Vagina (tissue), 2 donors: ENCODE measurements at places on chromosomes 2 and 18.

- H3K27ac ChIP-seq, result no peak overlapping the region
- H3K36me3 ChIP-seq, result no peaks in the 10 kb centered on the region
- no peak overlapping the region for H3K4me3 ChIP-seq
- no peak for DNase-seq
Observed at GRCh38 chr2:120465701-120465988, 119.7 kb downstream of the INHBB start.

- no peaks in the 10 kb centered on the region for H3K36me3 ChIP-seq
- peaks cover 11% of the 10 kb centered on the region for H3K4me1 ChIP-seq
- H3K4me3 ChIP-seq, result no peak overlapping the region
- DNase-seq, result no peak
Observed at GRCh38 chr2:110713513-110714362, 18.6 kb upstream of the ACOXL start.

- no peak overlapping the region for H3K27ac ChIP-seq
- no peaks in the 10 kb centered on the region for H3K27me3 ChIP-seq
- H3K4me1 ChIP-seq, result no peaks in the 10 kb centered on the region
Observed at GRCh38 chr2:188364033-188364630, 72.5 kb downstream of the GULP1 start.

DNA sequence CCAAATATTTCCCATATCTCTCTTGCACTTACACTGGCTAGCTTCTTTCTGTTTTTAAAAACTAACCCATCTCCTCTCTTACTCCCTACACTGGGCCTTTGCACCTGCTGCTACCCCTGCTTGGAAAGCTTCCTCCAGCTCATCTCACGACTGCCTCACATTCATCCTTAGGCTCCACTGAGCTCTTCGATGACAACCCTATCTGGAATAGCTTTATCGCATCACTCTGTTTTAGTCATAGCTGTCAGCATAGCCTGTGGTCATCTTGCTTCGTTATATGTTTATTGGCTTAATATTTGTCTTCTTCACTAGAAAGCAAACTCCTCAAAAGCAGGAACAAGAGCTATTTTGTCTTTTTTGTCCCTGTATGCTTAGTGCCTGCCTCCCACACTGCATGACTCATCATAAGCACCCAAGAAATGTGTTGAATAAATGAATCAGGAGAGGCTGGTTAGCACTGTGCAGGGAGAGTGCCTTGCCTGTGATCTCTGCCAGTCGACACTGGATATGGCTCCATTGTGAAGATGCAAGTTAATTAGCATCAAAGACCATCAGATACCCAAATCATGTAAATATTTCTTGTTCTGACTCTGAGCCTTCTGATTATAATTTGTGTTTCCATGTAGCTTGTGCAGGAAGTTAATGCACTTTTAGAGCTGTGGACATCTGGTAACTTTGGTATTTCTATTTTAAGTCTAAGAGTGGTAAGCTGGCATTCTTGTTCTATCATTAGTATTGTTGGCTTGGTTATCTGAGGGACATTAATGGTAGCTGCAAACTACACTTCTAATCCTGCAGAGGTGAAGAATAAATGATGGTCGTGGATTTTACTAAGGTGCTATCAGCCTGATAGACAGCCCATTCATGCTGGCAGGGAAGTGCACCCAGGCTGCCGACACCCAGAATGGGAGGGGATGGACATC lies 10.3 kb upstream of the DYTN start:
- no peaks in the 10 kb centered on the region for H3K27me3 ChIP-seq
- no peaks in the 10 kb centered on the region for H3K4me1 ChIP-seq
- no peak overlapping the region for H3K27ac ChIP-seq
- H3K4me3 ChIP-seq, result no peak overlapping the region
- DNase-seq, result no peak
- no peaks in the 10 kb centered on the region for H3K36me3 ChIP-seq

DNA sequence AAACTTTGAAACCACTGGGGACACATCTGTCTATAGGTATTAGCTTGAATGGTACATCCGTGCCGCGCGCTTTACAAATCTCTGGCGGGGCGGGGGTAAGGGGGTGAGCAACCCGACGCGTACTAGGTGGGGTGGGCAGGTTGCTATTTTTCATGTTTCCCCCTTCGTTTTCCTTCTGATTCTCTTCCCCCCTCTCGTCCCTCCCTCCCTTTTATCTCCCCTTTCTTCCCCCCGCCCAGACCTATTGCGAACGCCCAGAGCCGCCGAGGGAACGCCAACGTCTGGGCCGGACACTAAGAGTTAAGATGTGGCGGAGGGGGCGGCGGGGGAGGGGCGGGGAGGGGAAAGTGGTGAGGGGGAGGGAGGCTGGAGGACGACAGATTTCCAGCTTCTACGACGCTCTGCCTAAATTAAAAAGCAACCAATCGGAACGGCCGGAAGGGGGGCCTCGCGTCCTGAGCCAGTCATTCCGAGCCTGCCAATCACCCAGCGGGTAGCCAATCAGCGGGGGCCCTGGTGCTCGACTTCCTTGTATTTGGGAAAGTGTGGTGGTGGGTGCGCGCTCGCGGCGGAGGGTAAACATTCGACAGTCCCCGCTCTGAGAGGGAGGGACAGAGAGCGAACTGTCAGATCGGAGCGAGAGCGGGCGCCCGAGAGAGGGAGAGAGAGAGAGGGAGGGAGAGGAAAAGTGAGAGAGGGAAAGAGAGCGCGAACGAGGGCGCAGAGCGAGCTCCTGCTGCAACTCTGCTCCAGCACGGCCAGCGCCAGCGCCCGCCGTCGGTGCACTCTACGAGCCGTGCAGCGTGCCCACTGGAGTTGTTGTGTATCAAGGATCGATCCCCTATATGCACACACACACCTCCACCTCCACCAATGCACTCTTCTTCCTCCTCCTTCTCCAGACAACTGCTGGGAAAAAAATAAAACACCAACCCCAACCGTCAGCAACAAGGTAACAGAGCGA lies at the start of gene POU3F3:
TSS of gene POU3F3 (plus strand) at position 582 of the 964 bp plus-strand sequence. CDS start 1,396 bp downstream, outside the sequence.
- H3K27me3 ChIP-seq, result peaks cover 28% of the 10 kb centered on the region
- peaks cover 39% of the 10 kb centered on the region for H3K4me1 ChIP-seq
- no peak within 1 kb of the TSS for H3K27ac ChIP-seq
- no peaks in the 10 kb centered on the region for H3K36me3 ChIP-seq
